ENCODE measurements at places on chromosomes 3 and 15.
A peak's percentile ranks its signal among the peaks of the same experiment; 100 is the strongest.

DNA sequence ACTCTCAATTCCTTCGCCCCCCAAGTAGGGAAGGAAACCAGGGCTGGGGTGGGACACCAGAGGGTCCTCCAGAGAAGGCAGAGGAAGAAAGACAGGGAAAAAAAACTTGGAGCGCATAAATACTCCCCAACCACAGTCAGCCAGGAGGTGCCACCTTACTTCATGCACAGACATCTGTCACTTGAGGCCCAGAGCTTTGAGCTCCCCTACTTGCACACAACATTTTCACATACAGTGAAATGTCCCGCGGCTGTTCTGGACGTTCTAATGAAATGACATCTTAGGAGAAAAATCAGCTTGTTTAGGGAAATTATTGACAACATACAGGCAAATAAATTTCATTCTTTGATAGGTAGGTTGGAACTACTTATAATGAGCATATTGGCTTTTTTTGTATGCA is 113.0 kb downstream of the LIPC start:
- DNase-seq, result no peak

GRCh38 chr3:115999001-115999585 is 375.8 kb downstream of the GAP43 start:
- no peak for DNase-seq

DNA sequence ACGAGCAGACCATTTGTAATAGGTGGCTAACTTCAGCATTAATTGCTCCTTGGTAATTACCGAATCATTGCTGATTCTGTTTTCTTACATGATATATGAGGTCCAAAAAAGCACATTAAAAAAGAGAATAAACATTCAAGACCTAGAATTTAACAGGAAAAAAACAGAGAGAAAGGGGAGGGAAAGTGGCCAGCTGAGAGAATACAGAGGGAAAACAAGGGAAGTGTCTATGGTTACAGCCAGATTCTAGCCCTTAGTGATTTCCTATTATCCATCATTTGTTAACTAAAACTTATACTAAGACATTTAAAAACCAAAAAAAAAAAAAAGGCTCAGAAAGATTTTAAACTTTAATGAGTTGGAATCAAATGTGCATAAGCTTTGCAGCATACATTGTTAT is 168.7 kb downstream of the LRTM1 start:
- DNase-seq, result no peak

GRCh38 chr15:27928386-27928785 is 170.7 kb downstream of the OCA2 start:
- no peak for DNase-seq

GRCh38 chr15:81481346-81481745 is 107.3 kb upstream of the TMC3 start:
- no peak for DNase-seq

GRCh38 chr3:17806876-17807275 is 64.4 kb upstream of the TBC1D5 start:
- DNase-seq, result no peak

DNA sequence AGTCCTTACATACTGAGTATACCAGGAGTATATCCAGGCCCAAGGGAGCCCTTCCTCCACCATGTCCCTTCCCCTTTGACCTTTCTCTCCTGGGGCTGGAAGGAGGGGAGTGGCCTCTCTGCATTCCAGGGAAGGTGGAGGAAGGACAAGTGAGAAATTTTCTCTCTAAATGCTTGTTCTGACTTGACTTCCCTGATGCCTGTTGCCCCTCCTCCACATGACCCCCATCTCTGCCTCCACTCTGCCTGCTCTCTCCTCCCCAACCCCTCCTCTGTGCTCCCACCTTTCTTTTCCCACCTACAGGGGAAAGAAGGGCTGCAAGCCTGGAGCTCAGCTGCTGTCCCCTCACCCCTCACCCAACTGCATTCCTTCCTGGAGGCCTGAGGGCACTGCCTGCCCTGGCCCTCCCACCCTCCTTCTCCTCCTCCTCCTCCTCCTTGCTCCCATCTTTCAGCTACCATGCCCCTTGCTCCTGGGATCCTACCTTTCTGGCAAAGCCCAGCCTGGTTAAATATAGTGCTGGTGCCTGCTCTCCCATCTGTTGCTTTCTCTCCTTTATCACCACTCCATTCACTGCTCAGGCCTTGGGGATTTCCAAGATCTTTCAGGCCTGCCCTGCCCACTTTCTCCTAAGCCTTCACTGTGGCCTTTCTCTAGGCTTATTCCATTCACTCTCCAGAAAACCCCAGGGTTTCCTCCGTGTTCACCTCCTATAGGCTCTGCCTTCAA is 8.5 kb upstream of the DAG1 start:
- no peak for DNase-seq

GRCh38 chr15:39629371-39629770 is 48.5 kb downstream of the THBS1 start:
- peak; percentile 58 for DNase-seq

DNA sequence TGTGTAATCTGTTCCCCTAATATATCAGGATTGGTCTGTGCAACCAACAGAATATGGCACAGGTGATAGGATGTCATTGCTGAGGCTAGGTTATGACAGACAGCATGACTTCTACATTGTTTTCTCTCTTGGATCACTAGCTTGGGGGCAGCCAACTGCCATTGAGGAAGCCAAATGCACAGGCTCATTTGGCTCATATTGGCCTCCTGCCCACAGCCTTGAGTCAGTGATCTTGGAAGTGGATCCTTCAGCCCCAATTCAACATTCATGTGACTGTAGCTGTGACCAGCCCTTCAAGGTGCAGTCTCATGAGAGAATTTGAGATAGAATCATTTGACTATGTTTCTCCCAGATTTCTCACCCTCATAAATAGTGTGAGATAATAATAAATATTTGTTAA is 675.6 kb downstream of the GRM7 start:
- DNase-seq, result no peak

DNA sequence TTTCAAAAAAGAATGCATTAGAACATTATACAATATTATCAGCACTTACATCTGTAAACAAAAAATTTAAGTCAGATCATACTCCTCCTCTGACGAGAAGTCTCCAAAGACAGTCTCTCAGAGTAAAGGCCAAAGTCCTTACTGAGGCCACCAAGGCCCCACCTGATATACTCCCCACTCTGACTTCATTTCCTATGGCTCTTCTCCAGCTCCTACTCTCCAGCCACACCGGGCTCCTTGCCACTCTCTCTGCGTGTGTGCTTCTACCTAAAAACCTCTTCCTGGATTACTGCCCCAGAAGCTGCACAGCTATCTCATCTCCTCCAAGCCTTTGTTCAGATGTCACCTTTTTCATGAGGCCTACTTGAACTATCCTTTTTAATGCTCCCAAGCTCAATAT is 5.0 kb downstream of the DCP1A start:
- no peak for DNase-seq

- DNase-seq, result no peak
These were observed 124.3 kb upstream of the EIF1B start for GRCh38 chr3:40185029-40185695.

DNA sequence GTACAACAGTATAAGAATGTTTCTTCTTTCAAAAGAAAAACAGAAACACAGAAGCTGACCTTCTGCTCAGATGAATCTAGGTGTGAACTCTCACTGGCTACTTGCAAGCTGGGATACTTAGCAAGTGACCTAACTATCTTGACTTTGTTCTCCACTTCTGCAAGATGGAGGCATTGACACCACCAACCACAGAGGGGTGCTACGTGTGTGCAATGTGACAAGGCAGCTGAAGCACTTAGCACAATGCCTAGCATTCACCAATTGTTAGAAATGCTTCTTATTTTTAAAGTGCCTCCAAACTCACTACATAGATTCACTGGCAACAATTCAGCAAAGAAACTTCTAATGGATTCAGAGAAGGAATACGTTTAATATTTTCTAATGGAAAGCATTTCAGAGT is 331.4 kb upstream of the WNT5A start:
- DNase-seq, result no peak

DNA sequence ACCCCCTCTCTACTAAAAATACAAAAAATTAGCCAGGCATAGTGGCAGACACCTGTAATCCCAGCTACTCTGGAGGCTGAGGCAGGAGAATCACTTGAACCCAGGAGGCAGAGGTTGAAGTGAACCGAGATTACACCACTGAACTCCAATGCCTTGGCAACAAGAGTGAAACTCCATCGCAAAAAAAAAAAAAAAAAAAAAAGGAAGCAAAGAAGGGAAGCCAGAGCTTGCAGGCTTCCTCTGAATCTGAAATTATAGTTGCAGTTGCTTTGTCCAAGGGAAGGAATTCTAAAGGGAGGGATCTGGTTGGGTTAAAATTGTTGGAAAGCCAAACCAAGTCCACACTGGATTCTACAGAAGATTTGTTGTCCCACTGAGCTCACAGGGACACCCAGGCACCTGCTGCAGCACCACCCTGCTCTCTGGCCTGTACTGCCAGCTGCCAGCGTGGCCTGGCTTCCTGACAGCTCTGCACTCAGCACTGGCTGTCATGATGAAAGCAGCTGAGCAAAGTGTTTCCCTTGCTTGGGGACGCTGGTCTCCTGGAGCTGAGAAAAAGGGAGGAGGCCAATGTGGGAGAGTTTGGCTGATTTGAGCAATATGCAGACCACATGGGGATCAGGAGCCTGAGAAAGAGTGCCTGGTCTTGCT is 88.8 kb upstream of the HES1 start:
- DNase-seq, result no peak

DNA sequence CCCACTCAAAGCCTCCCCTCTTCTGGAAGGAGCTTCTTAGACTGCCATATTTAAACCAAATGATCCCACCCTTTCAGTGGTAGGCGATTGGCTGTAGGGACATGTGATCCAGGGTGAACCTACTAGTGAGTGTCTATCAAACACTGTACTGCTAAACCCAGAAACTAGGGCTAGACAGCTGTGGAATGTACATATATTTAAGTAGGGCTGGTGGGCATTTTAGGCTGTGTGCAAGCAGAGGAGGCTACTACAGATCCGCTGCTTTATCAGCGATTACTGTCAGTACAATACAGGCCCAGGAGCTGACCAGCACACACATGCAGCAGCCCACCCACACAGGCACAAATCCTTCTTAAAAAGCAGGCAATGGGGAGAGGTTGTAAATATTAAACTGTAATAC is 15.4 kb upstream of the LARP6 start:
- DNase-seq, result no peak

- no peak for DNase-seq
These were observed 117.3 kb upstream of the FLNB start for GRCh38 chr3:57890874-57891273.

DNA sequence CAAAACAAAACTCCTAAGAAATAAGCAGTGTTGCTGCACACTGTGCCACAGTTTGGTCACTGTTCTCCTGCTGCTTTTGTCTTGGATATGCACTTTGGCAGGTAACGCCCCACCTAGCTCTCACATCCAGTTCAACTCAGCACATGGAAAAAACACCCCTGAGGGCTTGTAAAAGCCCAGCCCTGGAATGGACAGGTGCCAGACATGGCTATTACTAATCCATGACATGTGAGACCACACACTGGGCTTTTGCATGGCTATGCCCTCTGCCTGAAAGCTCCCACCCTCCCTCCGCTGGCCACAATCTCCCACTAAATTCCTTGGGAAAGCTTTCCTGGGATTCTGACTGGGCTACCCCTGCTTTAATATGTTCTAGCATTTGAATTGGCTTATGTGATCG is 24.7 kb upstream of the ZBED2 start:
- DNase-seq, result no peak

DNA sequence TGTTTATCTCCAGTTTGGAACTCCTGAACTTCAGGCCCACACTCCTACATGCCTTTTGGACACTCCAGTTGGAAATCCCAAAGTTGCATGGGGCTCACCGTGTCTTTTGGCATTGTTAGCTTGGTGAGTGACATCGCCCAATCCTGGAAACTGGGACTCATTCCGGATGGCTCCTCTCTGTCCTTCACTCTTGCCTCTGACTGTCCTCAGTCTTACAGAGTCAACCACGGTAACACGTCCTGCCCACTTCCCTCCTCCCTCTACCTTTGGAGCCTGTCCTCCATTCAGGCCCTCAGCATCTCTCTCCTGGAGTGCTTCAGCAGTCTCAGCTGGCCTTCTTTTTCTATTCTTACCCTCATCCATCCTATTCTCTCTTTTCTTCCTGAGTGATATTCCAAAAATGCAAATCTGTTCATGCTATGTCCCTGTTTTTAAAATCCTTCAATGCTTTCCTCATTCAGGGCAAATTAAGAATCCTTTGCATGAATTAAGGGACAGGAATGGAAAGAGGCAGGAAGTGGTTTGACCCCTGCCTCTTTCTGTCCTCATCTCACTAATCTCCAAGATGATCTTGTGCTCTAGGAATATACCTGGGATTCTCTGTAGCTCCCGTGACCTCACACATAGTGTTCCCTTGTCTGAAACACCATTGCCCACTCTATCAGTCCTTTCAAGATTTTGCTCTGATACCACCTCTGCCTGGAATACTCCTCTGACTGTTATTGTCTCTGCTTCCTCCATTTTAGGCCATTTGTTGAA is 42.5 kb downstream of the LPP start:
- no peak for DNase-seq

- DNase-seq, result no peak
These were observed 10.4 kb downstream of the TNK2 start for GRCh38 chr3:195897853-195898415.

DNA sequence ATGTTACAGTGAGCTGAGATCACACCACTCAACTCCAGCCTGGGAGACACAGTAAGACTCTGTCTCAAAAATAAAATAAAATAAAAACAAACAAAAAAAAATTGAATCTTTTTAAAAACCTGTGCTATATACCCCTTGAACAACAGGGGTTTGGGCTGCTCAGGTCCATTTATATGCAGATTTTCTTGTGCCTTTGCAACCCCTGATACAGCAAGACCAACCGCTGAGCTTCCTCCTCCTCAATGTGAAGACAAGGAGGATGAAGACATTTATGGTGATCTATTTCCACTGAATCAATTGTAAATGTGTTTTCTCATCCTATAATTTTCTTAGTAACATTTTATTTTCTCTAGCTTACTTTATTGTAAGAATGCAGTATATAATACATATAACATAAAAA is 831.0 kb upstream of the ARPP21 start:
- no peak for DNase-seq

DNA sequence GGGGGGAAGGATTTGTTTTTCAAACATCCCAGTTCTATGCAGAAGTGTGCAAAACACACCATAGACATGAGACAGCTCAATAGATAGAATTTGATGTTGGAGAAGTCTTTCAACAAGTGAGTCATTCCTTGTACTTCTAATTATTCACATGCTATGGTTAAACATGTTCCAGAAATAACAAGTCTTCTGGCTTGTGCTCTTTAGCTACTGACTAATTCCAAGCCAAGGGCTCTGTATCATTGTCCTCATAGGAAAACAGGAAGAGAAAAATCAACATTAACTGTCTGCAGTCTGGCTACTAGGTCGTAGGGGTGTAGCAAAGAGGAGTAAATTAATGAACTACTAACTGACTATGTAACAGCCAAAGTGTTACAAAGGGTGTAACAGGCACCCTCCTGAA is 25.8 kb downstream of the LDHAL6B start:
- DNase-seq, result no peak

GRCh38 chr3:141737093-141737492 is 1.0 kb upstream of the RNF7 start:
- no peak for DNase-seq

DNA sequence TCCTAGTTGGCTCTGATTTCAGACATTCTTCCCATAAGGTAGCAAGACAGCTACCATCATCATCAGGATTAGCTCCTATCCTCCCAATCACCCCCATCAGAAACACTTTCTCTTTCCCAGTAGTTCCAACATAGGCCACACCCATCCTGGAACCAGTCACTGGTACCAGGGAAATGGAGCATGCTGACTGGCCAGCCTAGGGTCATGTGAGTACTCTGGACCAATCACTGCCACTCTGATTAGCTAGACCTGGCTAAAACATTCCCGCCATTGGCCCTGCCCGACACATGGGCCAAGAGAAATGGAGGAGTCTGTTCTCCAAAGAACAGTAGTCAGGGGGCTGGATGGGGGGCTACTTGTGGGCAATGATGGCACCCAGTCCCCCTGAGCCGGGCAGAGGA is 12.4 kb downstream of the EFCC1 start:
- no peak for DNase-seq
